Thymus (tissue), 14 donors: ENCODE measurements at places on chromosomes 16 and 17.

GRCh38 chr16:89442588-89442987, 47.8 kb downstream of the ANKRD11 start:
- no peak for DNase-seq

DNA sequence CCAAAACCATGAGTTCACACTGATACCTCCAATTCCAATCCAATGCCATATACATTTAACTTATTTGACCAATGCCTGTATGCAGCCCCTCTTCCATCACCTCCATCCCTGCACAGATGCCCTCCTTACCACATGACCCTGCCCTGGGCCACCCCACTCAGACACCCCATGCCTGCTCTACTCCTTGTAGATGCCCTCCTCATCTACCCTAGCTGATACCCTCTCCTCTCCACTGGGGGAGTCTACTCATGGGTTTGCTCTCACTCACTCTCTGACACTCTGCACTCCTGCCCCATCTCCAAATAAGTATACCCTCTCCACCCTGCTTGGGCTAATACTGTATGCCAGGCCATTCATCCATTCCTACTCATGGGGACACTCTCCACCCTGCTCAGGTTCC, 16.0 kb upstream of the CMTM4 start:
- no peak for DNase-seq

- no peak for DNase-seq
Observed at GRCh38 chr17:41932816-41933389, 2.5 kb downstream of the ODAD4 start.

DNA sequence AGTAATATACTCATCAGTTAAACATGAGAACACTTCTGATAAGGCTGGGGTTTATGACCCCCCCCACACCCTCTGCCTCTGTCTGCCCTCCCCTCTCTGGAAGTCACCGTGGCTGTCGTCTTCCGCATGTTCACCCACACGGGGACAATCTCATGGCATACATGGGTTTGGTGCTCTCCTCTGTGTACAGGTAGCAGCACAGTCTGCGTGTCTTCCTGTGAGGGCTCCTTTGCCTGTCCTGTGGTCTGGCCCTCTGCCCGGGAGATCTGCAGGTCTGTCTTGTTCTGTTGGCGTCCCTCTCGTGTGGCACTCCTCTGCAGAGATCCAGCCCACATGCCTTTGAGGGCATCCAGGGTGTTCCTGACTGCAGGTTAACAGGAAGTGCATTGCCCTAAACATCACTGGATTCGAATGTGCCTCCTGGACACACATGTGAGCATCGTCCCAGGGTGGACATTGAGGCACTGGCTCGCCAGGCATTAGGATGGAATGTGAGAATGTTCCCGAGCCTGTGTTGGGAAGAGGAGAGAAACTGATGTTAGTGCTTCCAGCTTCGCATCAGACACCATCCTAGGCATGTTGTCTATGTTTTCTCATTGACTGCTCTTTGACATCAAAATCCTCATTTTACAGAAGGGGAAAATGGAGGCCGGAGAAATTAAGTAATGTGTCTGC, 54.5 kb downstream of the NKD1 start:
- peak; percentile 22 for DNase-seq

- no peak for DNase-seq
Observed at GRCh38 chr16:57541754-57542435, 548 bp upstream of the ADGRG5 start.

GRCh38 chr17:34706029-34706428, 126.6 kb downstream of the TMEM132E start:
- no peak for DNase-seq

DNA sequence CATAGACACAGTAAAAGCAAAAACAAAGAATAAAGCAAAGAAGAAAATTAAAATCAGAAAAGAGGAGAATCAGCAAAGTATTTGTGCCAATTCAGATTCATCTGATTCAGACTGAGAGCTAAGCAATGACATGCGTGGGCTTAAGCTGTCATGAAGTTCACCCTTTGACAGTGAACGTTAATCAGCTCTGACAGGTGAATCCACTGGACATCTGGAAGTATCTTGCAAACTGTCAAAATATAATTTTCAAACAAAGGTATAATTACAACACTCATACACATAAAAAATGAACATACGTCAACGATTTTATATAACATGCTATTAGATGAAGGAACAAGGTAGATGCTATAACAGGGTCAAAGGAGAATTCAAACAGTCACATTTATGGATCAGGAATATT, 596.3 kb upstream of the SALL1 start:
- no peak for DNase-seq

DNA sequence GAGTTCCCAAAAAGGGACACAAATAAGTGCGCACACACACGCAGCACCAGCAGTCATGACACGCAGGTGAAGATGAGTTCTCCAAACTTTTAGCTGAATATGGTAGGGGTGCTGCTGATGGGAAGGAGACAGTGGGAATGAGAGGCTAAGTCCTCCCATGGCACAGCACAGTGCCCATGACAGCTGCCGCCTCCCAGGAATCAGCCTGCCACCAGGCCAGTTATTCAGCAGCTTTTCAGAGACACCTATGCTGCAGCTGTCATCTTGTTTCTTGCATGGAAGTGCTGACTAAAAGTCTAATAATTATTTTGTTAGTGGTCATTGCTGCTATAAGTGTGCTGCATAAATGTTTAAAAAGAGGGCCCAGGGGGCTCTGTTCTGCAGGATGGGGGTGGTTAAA, 12.2 kb downstream of the WFIKKN2 start:
- DNase-seq = no peak

GRCh38 chr16:23835390-23836077, at the start of gene PRKCB:
TSS of gene PRKCB (plus strand) at chr16:23835983.
- peak; percentile 90 for DNase-seq

DNA sequence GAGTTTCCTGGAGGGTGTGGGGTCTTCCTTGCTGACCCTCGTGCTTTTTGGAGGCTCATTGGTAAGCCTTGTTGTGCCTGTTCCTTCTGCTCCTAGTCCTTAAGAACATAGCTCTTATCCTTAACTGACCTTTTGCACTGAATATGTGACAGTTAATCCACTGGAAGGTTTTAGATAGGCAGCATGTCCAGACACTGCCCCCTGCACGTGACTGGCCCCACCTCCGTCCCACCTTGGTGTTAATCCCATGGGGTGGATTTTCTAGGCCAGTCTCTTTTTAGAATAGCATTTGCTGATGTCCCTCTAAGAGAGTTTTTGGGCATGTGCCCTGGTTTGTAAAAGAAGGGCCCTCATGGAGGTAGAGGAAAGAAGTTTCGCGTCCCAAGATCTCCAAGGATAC, 58.3 kb downstream of the RBFOX1 start:
- DNase-seq = no peak
